CD4-positive, alpha-beta T cell treated with Interleukin-4 for 4 hours (primary cell): ENCODE measurements at places on chromosomes 5 and 9.

DNA sequence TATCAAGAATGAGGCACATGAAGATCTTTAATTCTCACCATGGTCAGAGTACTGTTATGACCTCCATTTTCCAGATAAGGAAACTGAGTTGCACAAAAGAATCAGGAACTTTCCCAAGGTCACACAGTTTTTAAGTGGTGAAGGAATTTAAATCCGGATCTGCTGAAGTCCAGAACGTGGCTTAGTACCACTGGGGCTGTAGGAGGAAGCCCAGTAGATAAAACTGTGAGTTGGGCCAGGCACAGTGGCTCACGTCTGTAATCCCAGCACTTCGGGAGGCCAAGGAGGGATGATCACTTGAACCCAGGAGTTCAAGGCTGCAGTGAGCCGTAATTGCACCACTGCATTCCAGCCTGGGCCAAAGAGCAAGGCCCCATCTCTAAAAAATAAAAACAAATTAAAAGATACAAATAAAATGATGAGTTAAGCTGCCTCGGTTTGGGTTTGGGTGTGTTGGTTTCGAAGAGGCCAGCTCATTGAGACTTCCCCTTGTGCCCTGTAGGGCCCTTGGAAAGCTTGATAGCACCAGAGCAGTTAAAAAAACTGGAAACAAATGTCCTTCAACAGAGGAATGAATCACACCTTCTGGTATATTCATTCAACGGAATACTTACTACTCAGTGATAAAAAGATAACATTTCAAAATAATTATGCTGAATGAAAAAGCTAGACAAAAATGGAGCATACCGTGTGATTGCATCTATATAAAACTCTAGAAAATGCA, 20.1 kb downstream of the ATOX1 start:
- DNase-seq: no peak

DNA sequence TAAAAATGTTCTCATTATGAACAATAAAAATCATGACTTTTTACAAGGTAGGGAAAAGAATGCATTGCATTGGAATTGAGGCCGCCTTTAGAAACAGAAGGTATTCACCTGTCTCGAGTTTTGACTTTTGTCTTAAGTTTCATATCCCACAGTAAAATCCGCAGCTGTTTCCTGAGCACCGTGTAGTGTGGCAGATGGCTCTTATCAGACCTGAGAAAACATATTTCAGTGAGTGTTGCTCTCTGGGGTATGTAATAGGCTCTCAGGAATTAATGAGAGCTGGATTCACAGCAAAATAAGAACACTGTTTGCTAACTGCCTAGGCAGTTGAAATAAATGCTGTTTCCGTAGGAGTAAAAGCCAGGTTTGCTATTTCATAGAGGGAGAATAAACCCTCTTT, 221.4 kb downstream of the CFAP90 start:
- no peak for DNase-seq

DNA sequence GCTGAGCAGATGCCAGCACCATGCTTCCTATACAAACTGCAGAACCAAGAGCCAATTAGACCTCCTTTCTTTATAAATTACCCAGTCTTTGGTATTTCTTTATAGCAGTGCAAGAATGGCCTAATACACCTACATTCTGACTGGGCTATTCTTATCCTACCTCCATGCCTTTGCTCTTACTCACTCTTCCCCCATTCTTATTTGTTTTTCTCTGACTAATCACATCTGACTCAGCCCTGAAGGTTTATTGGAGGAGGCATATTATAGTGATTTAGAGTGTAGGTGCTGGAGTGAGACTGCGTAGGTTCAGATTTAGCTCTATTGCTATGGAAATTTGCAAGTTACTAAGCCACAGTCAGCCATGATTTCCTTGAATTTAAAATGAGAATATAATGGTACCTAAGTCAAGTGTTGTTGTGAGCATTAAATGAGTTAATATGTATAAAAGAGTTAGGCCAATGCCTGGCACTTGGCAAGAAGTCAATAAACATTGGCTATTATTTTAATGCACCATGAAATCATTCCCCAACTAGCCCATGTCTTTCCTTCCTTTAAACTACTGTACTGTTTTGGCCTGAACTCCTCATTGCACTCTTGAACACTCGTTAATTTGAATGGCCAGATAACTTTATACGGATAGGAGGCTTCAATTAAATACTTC, 531.2 kb upstream of the ZNF608 start:
- no peak for DNase-seq

DNA sequence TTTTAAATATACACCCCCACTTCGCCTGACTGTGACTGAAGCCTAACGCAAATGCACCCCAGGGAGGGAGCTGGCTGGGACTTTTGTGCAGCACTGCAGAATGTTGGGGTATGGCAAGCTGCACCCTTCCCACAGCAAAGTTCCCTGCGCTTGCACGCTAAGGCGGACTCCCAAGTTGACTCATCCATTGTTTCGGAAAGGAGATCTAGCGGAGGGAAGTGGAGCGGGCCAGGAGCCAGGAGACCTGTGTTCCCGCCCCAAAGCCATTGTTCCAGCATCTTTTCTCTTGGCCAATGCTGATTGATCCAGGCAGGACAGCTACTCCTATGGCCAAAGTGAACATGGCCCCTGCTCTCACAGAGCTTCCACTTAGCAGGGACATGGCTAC, 202.9 kb downstream of the AOPEP start:
- DNase-seq: no peak

- DNase-seq: no peak
Observed at GRCh38 chr5:141834331-141834730, 43.9 kb downstream of the PCDH1 start.

- no peak for DNase-seq
Observed at GRCh38 chr9:32172256-32172655, 212.2 kb upstream of the ACO1 start.

DNA sequence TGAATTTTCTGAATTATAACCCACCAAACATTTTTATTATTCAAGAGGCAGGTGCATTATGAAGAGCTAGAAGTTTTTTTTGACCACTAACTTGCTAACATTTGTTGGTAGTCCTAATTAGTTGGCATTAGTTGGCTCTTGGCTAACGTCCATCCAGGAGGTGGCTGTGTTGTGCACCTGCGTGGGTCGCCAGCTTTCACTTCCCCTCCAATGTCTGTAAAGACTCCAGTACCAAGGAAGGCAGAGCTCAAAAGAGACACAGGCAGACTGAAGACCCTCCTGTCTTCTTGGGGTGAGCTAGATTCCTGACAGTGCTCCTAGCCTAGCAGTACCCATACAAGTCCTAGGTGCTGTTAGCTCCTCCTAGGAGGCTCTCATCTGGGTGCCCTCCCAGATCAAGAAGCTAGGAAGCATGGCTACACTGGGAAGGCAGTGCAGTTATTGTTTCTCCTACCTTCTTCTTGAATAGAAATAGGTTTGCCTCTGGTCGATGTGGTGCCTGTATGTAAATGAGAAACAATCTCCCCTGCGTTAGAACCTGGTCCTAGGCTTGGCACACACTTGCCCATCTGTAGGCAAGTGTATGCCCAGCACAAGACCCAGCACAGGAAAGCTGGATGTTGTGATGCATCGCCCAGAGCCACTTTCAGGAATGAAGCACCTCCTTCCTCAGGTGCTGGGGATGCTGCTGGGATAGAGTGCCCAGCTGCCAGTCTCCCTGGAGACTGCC, 190.9 kb downstream of the ICE1 start:
- DNase-seq: no peak

DNA sequence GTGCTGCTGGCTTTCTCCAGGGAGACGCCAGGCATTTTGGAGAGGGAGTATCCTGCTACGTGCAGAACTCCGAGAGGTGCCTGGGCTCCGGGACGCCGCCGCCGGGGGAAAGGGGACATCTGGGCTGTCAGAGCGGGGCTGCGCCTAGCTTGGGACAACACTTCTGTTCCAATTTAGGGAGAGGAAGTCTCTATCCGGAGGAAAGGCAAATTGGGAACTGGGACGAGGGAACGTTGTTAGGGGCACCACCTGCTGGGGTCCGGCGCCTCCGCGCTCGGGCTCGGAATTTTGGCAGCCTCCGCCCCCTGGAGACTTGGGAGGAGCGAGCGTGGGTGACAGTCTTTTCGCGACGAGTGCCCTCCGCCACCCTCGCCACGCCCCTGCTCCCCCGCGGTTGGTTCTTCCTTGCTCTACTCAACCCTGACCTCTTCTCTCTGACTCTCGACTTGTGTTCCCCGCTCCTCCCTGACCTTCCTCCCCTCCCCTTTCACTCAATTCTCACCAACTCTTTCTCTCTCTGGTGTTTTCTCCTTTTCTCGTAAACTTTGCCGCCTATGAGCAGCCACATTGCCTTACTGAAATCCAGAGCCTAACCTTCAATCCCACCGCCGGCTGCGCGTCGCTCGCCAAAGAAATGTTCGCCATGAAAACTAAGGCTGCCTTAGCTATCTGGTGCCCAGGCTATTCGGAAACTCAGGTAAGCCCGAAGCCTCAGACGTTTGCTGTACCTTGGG, 1.6 kb downstream of the TSLP start:
- DNase-seq: peak; percentile 25

GRCh38 chr5:68547622-68548021, 332.1 kb downstream of the PIK3R1 start:
- no peak for DNase-seq

GRCh38 chr5:150444770-150445169, 4.8 kb downstream of the RPS14 start:
- DNase-seq: no peak

DNA sequence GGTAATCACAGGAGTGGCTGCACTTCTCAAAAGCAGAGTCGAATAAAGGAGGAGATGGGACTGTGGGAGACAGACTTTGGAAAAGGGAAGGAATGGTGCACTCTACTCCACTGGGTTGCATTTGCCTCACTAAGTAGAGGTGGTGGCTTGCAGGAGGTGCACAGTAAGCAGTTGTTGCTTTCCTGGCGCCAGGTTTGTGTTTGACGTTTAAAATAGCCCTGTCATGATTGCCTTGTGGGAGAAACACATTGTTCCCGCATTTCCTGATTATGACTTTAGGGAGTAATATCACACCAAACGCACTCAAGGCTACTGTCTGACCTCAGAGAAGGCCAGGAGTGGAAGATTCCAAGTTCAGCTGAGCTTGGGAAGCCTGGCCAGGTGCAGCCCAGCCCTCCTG, 36.7 kb downstream of the DMRT1 start:
- no peak for DNase-seq

DNA sequence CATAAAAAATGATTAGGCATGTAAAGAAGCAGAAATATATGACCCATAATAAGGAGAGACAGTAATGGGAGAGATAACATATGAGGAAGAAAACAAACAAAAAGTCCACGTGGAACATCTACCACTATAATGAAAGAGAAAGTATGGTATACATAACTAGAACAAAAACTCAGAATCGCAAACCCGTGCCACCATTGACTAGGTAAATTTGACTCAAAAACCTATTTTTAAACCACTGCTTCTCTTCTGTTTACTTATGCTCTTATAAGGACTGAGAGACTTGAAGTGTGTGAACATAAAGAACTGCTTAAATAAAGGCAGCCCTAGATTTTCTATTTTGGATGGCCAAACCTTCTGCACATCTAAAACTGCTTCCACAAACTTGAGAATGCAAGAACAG, 330.7 kb downstream of the CAAP1 start:
- DNase-seq: no peak

GRCh38 chr9:98861781-98862504, 54.5 kb downstream of the GALNT12 start:
- DNase-seq: no peak

GRCh38 chr9:87309236-87309635, 188.4 kb upstream of the DAPK1 start:
- no peak for DNase-seq

GRCh38 chr5:179339996-179340395, 5.3 kb downstream of the ADAMTS2 start:
- no peak for DNase-seq

DNA sequence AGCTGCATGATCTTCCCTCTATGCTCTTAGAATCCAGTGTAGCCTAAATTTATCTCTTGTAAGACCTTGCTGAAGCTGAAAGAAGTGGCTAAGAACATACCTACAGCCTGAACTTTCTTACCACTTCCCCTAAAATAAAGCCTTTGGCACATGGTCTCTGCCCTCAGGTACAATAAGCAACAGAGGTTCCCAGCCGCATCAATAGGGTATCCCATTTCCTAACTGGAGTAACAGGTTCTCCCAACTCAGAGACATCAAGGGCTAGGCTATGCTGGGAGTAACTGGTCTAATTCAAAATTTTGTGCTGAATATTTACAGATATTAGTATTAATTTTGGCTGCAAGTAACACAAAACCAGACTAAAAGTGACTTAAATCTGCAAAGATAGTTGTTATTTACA, 335.8 kb upstream of the TRPC7 start:
- DNase-seq: no peak
